KBM-7 (cell line): ENCODE measurements at places on chromosomes 4 and X.

DNA sequence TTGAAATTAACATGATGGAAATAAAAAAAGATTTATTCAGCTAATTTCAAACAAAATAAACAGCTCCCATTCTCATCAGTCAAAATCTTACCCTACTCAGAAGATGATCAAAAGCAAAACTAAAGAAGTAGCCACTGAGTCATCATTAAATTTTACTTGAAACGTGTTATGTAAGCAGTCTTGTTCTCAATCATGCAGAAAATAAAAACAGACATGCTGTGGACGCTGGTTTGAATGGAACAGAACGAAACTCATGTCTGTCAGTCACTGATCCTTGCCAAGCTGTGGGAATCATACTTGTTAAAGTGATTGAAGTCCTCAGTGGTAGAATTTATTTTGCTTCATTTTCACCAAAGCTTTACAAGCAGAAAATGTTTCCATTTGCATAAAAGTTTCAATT, 77.2 kb upstream of the TLR3 start:
- no peak for DNase-seq

- DNase-seq = no peak
These were observed 87.8 kb downstream of the GPRASP3 start for GRCh38 chrX:102808336-102808735.

DNA sequence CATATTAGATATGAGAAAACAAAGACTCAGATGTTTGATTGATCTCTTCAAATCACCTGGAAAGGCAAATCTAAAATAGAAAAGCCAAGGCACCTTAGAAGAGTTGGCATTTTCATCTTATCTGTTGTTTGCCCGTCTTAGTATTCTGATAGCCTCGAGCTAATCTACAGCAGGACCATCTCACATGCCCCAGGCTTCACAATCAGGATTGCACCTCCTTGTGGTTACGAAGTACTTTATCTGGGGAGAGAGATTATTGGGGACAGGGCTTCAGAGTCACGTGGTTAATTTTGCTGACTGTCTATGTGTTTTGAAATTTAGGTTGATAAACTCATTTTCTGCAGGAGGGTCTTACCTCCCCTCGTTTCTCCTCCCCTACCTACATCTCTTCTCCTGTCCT, 313.1 kb upstream of the ANXA10 start:
- no peak for DNase-seq

DNA sequence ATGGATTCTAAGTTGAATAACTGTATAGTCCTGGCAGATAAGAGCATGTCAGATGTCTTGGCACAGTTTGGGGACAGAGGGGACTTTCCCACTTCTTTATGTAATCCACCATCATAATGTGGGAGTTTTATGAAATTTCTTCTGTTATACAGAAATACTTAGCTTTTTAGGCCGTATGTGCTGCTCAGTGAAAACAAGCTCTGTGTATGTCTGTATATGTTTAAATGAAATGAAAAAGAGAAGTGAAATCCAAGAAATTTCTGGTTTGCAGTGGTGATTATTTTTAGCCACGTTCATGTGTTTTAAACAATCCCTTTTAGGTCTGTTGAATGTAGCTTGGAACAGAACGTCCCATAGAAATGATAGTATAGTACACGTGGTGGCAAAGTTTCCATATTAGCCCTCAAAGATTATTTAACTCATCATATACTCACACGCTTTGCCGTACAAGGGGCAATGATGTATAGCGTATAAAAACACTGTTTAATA, 41.0 kb downstream of the GAB1 start:
- DNase-seq = no peak

GRCh38 chrX:97050392-97050791, 166.7 kb downstream of the RPA4 start:
- DNase-seq = no peak

- DNase-seq = no peak
These were observed 66.5 kb upstream of the MAGEA10 start for GRCh38 chrX:152204919-152205318.

GRCh38 chr4:1571165-1572009, 112.7 kb downstream of the FAM53A start:
- DNase-seq = no peak

- DNase-seq = no peak
These were observed 38.5 kb downstream of the ZCCHC12 start for GRCh38 chrX:118862091-118862490.

- no peak for DNase-seq
These were observed 212.4 kb upstream of the CASK start for GRCh38 chrX:42135583-42136228.

DNA sequence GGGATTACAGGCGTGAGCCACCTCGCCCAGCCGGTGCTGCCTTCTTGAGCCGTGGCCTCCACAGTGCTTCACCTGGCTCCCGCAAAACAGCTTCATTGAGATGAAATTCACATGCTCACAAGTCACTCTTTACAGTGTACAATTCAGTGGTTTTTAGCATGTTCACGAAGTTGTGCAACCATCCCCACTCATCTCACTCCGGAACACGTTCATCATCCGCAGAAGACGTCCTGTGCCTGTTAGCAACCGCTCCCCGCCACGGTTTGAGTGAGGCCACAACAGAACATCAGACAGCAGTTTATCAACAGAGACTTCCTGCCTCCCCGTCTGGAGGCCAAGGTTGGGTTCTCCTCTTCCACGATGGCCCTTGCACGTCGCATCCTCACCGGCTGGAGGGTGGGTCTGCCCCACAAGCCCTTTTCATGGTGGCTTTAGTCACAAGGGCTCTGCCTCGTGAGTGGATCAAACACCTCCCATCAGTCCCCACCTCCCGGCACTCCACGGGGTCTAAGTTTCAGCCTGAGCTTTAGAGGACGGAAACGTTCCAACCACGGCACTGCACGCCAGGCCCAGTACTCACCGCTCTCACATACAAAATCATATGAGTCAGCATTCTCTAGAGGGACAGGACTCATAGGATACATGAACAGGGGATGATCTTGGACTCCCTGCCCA, 29.6 kb upstream of the SPON2 start:
- peak; percentile 37 for DNase-seq

GRCh38 chr4:168163106-168163505, 70.8 kb downstream of the ANXA10 start:
- no peak for DNase-seq

- DNase-seq = no peak
These were observed 1001.2 kb downstream of the STIM2 start for GRCh38 chr4:27861802-27862201.

- no peak for DNase-seq
These were observed 67.9 kb downstream of the METTL14 start for GRCh38 chr4:118753096-118753495.

GRCh38 chrX:41384051-41384705, 50.2 kb downstream of the DDX3X start:
- DNase-seq = peak; percentile 87

DNA sequence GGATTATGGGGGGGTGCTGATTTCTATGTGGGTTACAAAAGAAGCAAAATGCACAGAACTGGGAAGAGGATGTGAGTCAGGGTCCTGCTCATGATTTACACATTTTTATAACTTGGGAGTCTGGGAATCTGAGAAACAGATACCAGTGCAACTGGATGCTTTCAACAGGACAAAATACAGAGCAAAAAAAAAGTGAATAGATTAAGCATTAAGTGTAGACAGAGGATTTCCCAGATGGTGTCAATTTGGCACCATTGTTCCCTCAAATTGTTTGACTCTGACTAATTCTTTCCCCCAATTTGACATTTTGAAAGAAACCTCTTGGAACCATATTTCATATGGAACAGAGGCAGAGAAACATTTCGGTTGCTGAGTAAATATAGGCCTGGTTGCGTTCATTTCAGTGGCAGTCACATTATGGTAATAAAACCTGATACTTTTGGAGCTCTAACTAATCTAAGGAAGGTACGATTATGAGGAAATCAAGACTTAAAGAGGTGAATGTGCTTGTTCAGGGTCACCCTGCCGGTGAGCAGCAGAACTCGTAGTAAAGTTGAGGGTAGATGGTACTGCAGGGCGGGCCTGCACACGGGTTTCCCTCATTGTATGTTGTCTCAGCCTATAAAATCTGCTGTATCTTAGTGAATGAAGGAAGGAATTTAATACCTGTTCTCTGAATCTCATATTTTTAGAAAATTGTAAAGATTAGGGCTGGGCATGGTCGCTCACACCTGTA, 18.7 kb upstream of the CDKL5 start:
- no peak for DNase-seq

GRCh38 chr4:119955256-119955655, 111.4 kb downstream of the MAD2L1 start:
- no peak for DNase-seq

- DNase-seq = no peak
These were observed 42.2 kb downstream of the PPM1K start for GRCh38 chr4:88242144-88242543.

- no peak for DNase-seq
These were observed 18.9 kb downstream of the C4orf50 start for GRCh38 chr4:5999356-5999755.

DNA sequence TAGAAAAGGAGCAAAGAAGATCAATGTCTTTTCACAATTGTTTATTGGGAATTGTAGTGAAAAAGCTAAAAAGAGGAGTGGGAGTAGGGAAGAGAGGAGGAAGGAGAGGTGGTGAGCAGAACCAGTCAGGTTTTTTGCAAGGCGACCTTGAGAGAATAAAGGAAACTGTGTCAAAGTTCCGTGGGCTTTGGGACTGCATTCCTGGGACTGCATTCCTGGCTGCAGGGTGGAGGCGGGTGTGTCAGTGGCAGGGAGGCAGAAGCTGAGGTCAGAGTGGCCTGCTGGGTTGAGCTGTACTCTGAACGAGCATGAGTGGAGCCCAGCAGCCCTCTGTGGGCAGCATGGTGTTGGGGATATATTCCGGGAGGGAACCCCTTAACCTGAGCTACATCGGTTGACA, 66.8 kb upstream of the UCP1 start:
- no peak for DNase-seq

- no peak for DNase-seq
These were observed 215.3 kb upstream of the CXorf66 start for GRCh38 chrX:140180585-140180984.

- no peak for DNase-seq
These were observed 649 bp upstream of the ARAF start for GRCh38 chrX:47560179-47560933.

- no peak for DNase-seq
These were observed 93.4 kb downstream of the PHEX start for GRCh38 chrX:22125481-22125880.

DNA sequence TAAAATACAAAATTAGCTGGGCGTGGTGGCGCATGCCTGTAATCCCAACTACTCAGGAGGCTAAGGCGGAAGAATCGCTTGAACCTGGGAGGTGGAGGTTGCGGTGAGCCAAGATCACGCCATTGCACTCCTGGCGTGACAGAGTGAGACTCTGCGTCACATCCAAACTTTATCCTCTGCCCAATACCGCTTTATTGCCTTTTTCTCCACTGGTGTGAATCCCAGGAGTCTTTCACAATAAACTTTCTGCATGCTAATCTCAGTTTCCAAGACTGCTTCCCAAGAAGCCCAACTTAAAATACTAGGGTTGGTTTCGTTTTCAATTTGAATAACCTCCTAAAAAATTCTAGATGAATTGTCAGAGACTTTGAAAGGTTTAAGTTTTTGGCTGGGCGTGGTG, 27.2 kb upstream of the DHX15 start:
- no peak for DNase-seq

DNA sequence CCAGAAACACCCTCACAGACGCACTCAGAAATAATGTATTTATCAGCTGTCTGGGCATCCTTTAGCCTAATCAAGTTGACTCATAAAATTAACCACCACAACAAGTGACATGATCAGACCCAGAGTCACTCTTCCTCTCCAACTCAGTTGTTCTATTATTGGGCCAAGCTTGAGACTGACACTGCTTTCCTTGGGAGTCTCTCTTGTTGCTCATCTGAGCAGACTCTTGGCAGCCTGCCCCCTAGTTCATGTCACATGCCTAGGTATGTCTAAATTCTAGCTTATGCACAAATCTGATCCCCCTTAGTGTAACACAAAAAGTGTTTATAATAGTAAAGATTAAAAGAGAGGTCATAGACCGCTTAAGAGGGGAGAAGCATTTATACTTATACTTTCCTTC, 72.6 kb upstream of the ADAMTS3 start:
- no peak for DNase-seq

GRCh38 chr4:7673121-7673520, 238.4 kb upstream of the PSAPL1 start:
- DNase-seq = no peak

- DNase-seq = no peak
These were observed 4.3 kb upstream of the UNC5C start for GRCh38 chr4:95552942-95553550.

DNA sequence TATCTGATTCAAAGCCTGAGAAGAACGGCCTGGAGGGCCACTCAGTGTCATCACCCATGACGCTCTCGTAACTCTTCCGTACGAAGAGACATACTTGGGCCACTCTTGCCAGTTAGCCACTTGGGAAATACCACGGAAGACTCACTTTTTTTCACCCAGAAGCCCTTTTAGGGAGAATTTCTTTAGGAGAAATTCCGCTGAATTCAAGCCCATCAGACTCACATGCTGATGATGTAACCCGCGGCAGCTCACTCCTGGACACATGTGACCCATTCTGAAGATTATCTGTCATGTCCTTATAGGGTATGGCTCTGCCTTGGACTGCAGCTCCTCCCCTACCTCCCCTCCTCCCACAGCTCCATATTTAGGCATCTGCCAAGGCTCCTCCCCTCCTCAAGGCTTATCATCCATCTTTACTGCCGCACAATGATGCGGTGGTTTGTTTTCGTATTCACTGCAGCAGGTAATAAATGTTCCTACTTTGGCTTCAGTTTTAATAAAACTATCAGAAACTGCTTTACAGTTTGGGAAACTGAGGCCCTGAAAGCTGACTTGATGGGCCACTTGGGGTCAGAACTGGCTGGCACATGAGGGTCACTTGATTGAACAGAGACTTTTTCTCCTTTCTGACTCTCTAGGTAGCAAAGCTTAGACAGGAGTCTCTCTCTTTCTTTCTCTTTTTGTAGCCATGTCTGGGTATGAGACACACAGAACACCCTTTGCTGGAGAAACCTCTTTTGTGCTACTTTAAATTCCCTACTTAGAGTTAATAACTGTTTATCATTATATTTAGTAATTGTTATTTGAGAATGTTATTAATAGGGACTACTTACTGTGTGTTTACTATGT, 42.1 kb downstream of the RHOH start:
- DNase-seq = peak; percentile 40

GRCh38 chrX:47482065-47482511, 934 bp downstream of the ZNF41 start:
- DNase-seq = no peak

- DNase-seq = no peak
These were observed 142.9 kb upstream of the ARX start for GRCh38 chrX:25158635-25159034.

DNA sequence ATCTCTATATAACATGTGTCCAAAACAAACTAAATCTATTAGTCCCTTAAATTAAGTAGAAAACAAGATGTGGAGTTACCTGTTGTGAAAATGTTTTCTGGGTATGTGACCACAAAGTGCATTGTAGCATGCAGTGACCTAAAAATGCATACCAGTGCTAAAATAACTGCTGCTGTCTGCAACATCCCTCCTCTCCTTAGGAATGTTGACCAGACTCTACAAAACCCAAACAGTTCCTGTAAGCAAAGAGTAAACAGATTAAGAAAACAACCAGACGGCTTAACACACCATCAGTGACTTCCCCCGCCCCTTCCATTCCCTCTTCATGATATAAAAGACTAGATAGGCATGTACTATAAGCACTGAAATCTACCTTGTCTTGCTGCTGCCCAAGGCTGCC, 15.8 kb upstream of the RAB33B start:
- DNase-seq = no peak
